ENCODE measurements at places on chromosomes 4 and X.

DNA sequence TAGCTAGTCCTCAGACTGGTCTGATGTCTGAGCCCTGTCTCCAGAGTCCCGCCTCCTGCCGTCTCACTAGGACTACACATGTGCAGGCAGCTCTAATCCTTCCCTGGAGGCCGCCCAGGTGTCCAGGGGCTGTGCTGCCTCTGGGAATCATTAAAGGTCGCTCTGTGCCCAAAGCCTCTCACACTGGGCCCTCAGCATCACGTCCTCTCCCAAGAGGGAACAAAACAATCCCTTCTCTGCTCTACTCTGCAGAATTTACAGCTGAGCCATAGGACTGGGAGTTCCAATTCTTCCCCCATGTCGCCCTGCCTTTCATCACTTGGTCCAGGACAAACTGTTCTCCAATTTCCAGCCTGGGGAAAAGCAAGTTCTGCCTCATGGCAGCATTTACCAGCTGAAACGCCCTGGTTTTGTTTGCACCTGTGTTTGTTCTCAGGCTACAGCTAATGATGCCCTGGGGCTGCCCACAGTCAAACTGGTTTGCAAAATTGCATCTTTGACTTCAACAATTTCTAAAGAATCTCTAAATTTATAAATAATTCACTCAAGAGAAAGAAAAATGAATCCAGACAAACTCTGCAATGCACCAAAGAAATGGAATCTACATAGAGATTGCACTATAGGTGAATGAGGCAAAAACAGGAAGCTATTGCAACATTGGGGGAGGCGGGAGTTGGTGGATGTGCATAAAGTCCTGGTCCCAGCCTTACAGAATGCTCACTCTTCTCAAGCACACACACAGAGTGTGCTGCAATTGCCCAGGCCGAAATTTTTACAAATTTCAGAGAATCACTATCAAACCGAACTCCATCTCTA lies 7.2 kb upstream of the MRFAP1 start:
- peak; percentile 60 for DNase-seq

GRCh38 chr4:89242216-89242615 lies 65.4 kb downstream of the GPRIN3 start:
- no peak for DNase-seq

DNA sequence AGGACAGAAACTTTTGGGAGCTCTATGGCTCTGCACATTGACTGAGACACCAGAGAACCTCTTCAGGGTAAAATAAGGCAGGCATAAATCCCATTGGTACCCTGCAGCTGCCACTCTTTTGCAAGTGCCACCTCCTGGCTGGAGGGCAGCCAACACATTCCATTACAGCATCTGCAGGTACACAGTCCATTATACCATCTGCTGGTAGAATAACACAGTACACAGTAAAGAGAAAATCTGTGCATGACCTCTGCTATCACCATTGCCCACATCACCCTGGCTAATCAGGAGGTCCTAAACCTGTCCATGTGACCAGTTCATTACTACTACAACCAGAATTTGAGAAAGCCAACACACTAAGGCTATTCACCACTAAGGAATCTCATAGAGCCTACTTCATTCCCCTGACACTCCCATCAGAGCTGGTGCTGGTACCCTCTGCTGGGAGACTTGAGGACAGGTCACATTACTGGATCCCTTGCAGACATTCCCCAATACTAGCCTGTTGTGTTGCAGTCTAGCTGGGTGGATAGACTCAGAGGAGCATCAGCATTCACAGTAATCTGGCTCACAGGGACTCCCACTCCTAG lies 176.2 kb upstream of the TACR3 start:
- no peak for DNase-seq

- no peak for DNase-seq
Observed at GRCh38 chr4:42910459-42910858, 17.9 kb downstream of the GRXCR1 start.

DNA sequence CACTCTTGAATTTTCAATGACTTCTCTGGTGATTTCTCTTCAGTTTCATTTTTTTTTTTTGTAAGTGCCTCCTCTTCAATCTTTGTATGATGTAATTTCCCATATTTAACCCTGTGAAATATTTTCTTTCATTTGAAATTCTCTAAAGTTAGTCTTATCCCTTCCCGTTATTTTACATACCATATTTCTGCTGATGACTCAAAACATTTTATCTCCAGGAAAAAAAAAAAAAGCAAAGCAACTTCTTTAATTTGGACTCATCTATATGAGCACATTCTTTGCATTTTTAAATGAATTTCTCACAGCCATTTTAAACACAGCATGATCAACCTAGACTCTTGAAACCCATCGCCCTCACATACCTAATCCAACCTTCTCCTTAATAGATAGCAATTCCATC lies 1831.4 kb downstream of the ARAP2 start:
- no peak for DNase-seq

GRCh38 chrX:77917294-77917933 lies 6.9 kb downstream of the ATP7A start:
- no peak for DNase-seq

- DNase-seq, result no peak
Observed at GRCh38 chrX:149939655-149939904, 1.3 kb upstream of the EOLA2 start.

DNA sequence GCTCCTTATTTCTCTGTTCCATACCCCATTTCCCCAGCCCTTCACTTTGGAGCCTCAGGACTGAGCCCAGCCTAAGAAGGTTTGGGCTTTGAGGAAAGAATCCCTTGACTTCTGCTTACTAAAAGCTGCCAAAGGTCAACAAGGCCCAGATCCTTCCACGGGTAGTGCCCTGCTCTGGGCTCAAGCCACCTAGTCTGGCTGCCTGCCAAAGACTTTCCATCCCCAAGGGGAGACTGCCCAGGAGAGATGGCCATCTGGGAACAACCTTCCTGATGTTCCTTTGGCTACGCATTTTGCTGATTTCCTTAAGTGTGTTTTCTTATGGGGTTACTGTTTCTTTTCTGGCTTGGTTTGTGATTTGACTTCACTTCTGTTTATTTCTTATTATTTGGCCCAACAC lies 49.8 kb upstream of the NDP start:
- DNase-seq, result no peak

DNA sequence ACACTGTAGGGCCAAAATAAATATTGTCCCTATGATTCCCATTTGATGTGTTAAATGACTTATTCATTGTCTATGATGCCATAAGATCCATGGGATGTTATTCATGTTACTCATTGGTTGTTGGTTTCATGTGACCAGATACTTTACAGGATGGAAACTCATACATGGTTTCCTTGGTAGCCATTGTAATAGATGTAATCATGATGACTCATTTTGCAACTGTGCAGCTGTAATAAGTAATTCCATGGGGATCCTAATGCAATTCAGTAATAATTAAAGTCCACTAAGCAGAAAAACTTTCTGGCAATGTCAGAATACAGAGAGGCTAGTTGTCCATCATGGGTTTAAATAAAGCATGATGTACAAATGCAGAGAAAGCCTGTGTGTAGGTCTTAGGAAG lies 389.7 kb upstream of the NR3C2 start:
- DNase-seq, result peak; percentile 81

GRCh38 chr4:168928346-168928745 lies 81.7 kb downstream of the CBR4 start:
- DNase-seq, result no peak

- no peak for DNase-seq
Observed at GRCh38 chrX:40514376-40514775, 66.4 kb upstream of the ATP6AP2 start.

GRCh38 chr4:8916351-8916885 lies 44.8 kb upstream of the HMX1 start:
- no peak for DNase-seq

GRCh38 chrX:50100188-50100587 lies 100.6 kb downstream of the AKAP4 start:
- DNase-seq, result peak; percentile 17

GRCh38 chr4:86924811-86925210 lies 10.0 kb upstream of the AFF1 start:
- DNase-seq, result peak; percentile 92

DNA sequence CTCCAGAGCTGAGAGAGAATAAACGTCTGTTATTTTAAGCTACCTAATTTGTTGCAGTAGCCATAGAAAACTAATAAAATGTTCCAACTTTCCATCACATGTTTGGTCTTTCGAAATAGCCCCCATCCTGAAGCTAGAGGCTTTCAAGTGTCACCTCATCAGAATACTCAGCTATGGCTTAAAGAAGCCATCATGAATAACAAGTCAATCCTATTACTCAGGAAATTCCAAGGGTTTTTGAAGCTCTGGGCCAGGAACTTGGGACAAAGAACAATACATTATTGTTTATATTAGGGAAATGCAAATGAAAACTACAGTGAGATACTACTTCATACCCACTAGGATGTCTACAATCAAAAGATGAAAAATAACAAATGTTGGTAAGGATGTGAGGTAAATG lies 42.2 kb downstream of the TBCK start:
- peak; percentile 45 for DNase-seq

DNA sequence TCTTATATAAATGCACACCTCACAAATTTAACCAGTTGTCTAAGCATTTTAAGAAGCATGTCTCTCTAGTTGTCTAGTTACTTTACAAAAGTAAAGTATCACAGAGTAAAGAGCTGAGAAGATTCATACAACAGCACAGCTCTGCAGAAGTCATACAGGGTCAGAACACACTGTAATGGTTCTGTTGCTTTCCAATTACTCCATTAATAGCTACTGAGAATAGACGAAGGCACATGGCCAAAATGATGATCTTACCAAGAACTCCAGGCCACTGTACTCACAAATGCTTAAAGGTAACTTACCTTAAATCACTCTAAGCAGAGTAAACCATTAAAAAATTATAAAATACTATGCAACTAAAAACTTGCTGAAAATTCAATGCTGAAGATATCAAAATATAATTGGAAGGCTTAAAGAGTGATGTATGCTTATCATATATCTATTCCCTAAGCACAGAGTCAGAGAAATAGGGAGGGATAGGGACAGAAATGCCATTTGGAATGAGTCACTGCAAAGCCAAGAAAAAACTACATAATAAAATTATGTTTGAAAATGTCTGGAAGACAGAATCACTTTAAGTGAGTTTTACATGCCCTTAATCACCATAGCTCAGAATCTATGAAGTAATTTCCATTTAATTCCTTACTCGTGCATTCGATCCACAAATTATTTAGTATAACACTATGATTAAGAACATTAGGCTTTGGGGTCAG lies 71.0 kb downstream of the DDX60L start:
- DNase-seq, result peak; percentile 19

- no peak for DNase-seq
Observed at GRCh38 chr4:2511645-2512131, 24.8 kb upstream of the FAM193A start.

- DNase-seq, result peak; percentile 15
Observed at GRCh38 chr4:53653484-53654053, 62.3 kb upstream of the LNX1 start.

DNA sequence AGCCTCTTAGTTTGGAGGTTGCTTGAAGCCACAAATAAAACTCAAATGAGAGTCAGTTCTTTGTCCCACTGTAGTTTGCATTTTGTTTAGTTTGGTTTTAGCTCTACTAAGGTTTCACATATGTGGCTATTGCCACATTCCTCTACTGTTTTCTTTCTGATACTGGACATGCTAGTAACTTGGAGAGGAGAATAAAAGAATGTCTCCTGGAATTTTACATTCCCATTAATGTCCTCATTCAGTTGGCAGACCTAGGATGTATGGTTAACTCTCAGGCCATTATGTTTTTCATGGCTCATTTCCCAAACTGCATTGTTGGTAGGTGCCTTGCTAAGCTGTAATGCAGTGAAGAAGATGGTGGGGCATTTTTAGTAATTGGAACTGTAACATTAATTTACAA lies 29.9 kb downstream of the UPRT start:
- peak; percentile 87 for DNase-seq

GRCh38 chr4:168555437-168555836 lies 58.6 kb downstream of the PALLD start:
- no peak for DNase-seq

- DNase-seq, result peak; percentile 33
Observed at GRCh38 chr4:78242071-78242470, 184.9 kb downstream of the FRAS1 start.

- no peak for DNase-seq
Observed at GRCh38 chr4:46370531-46370930, 19.4 kb downstream of the GABRA2 start.
